ENCODE measurements at places on chromosomes 4 and X.

DNA sequence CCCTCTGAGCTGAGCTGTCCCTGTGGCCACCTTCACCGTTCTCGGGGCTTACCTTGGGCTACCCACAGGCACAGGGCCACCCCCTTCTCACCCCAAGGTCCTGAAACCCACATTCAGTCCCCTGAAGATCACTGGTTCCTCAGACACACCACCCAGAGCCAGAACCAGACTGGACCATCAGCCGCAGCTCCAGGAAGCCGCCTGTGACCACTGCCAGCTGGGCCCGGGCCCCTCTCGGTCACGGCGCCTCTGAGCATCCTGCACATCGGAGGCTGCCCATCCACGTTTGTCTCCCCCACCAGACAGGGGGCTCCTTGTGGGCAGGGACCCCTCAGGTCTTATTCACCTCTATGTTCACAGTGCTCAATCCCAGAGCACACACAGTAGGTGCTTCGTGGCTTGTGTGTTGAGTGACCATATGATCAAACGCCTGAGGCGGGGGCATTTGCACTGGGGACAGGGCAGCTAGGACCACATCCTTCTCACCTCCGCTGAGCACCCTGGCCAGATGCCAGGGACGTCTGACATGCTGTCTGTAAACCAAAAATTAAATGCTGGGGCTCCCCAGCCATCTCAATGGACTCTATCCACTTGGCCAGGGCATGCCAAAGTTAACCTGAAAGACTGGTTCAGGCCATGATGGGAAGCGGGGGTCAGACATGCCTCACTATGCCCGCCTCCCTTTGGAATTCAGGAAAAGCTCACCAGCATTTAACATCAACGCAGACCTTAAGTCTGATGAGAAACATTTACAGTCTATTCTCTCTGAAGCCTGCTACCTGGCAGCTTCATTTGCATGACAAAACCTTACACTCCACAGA lies 109.4 kb upstream of the AFAP1 start:
- no peak for DNase-seq

DNA sequence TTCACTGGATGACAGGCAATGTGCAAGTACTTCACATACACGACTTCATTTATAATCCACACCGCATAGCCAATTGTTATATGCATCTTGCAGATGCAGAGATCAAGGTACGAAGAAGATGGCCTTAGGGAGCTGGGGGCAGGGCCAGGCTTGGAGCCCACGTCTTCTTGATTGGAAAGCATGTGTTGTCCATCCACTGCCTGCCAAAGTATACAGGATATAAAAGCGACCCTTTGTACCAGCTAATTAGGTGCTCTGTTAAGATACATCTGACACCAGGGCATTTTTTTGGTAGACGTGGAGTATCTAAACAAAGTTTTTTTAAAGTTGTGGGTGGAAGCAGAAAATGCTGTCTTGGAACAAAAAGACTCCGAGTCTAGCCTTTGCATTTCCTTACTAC lies 1.4 kb downstream of the C4orf36 start:
- DNase-seq, result no peak

- DNase-seq, result no peak
Measured at GRCh38 chrX:16931855-16932575, 14.4 kb upstream of the REPS2 start.

DNA sequence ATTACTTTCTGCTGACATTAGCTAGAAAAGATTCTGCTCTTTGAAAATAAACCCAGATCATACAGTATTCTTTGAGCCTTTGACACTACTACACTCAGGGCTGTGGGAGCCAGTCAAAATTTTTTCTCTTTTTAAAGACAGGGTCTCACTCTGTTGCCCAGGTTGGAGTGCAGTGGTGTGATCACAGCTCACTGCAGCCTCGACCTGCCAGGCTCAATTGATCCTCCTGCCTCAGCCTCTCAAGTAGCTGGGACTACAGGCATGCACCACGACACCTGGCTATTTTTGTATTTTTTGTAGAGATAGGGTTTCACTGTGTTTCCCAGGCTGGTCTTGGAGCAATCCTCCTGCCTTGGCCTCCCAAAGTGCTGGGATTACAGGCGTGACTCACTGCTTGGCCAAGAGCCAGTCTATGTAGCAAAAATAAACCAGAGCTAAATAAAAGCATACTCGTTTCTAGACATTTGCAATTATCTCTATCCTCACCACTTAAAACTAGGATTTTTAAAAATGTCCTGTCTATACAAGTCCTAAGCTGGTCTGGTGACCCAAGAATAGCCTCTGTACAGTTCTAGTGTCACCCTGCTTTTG lies 43.2 kb downstream of the AKAP4 start:
- no peak for DNase-seq

DNA sequence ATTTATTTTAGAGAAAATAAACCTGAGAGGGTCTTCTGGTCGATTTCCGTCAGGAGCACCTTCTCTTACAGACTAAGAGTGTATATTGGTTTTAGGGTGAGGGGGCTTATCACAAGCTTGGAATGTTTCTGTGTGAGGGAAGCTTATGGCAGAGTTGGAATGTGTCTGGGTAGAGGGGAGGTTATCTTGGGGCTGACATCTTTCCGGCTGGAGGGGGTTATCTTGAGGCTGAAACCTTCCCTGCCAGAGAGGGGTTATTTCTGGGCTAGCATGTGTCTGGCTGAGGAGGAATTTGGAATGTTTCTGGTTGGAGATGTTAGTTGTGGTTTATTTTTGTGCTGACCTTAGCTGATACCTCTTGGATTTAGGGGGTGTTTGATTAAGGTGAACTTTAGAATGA lies 1312.1 kb downstream of the ADGRL3 start:
- no peak for DNase-seq

DNA sequence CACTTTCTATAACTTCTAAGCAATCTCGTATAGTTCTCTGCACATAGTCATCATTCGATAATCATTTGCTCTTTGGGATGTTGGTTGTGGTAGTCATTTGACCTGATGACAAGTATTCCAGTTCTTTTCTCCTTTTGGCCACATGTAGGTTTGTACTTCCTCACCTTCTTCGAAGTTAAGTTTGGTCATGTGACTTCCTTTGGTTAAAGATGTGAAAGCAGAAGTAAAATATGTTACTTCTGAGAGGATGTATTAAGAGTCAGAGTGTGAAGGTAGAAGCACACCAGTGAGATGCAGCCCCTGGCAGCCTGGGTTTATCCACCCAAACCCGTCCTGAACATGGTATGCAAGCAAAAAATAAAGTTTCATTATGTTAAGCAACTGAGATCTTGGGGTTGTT lies 48.9 kb upstream of the ZNF518B start:
- DNase-seq, result no peak
